ENCODE measurements at places on chromosomes 4 and X.

- DNase-seq: no peak
These were observed 54.8 kb upstream of the DCLK2 start for GRCh38 chr4:150023489-150023888.

DNA sequence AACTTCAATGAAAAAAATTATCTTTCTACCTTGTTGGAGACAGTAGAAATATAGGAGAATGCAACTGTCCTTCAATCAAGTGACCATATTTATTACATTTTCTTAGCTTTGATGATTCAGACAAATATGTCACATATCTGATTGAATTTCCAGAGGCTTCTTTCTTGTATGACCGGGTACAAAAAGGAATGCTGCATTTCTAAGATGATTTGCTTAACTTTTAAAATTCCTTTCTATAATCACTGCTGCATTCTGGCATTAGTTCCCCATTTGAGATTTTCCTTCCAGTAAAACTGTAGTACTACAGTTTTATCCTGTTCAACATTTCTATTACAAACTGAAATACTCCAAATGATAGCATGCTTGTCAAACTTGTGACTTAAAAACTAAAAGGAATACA, 5.2 kb downstream of the MFSD8 start:
- no peak for DNase-seq

- DNase-seq: no peak
These were observed 5.8 kb downstream of the MECP2 start for GRCh38 chrX:154091678-154092077.

DNA sequence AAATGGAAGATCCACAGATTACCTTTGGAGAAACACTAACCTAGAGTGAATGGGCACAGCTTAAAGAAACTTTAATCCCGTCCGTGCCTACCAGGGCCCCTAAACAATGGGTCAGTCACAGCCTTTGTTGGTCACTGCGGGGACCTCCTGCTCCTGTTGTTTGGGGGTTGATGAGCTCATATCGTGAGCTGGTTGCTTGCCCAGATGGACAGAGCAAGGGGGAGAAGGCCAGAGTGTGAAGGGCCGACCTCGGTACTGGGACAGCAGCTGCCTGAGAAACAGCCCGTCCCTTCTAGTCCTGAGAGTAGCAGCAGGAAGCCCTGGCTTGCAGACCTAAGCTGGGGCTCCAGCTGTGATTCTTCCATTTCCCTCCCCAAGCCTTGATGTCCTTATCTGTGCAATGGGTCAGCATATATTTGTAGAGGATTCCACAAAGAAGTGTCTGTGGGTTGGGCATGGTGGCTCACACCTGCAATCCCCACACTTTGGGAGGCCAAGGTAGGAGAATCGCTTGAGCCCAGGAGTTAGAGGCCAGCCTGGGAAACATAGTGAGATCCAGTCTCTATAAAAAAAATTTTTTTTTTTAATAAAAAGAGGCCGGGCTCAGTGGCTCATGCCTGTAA, 69.6 kb upstream of the SLC34A2 start:
- DNase-seq: no peak

GRCh38 chr4:18057821-18058533, 36.4 kb upstream of the LCORL start:
- DNase-seq: no peak

DNA sequence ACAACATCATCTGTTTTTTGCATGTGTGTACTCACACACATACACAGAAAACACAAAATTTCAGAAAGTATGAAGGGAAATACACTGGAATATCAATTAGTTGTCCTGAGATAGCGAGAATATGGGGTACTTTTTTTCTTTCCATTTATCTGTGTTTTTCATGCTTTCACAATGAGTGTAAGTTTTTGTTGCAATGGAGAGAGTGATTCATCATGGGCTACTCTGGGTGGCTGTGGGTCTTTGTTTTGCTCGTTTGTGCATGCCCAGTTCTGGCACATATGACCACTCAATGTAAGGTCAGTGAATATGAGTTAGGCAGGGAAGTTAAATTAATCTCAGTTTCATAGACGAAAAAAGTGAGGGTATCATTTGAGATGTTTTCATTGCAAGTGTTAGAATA, 26.9 kb downstream of the XK start:
- DNase-seq: no peak

GRCh38 chr4:27078934-27079455, 218.4 kb downstream of the STIM2 start:
- DNase-seq: no peak

DNA sequence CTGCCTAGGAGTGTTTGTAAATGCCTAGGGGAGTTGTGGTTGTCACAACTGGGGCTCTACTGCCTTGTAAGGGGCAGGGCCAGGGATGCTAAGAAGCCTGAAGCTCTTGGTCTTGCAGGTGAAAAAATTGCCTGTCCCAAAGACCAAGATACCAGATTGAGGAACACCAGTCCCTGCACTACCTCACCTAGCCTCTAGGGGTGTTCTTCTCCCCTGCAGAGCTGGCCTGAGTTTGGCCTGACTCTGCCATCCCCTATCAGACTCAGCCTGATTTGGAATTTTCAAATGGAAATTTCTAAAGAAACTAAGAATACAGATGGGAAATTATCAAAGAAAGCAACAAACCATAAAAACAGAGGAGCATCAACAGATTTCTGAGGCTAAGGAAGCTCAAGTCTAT, 90.4 kb downstream of the ZC4H2 start:
- DNase-seq: no peak

- DNase-seq: no peak
These were observed 3.9 kb upstream of the KLHL8 start for GRCh38 chr4:87224141-87224923.

GRCh38 chr4:122456231-122457116, at the start of gene IL2:
TSS of gene IL2 (minus strand) at chr4:122456725. CDS start at chr4:122456440, 285 bp downstream.
- DNase-seq: no peak

DNA sequence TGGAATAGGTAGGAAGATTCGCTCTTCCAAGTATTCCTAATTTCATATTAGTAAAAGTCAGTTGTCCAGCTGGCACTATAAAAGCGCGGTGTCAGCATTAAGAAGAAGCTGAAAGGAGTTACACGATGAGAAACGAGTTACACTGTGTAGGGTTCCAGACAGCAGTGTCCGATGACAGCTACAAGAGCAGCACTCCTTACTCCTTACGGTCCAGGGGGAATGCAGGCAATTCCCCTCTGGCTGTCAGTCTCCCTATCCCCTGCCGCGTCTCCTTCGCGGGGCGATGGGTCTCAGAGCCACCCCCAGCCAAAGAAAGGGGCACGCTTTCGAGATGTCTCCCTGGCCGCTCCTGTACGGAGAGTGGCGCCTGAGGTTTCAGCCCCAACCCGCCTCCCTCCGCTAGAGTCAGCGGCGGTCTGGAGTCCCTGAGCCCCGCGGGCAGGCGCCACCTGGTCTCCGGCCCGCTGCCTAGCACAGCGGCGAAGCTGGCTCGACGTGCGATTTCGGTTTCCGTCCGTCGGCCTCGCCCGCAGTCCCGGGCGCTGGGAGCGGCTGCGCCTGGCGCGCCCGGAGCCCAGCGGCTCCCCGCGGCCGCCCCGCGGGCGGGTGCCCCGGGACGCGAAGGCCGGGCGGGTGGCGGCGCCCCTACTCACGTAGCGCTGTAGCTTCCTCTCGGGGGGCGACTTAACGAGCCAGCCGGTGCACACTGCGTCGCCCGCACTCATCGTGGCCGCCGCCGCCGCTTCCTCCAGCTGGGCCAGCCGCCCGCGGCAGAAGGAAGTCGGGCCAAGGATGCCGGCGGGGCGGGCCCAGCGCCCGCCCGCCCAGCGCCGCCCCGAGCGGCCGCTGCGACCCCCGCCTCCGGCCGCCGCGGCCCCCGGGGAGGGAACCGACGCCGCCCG, at the start of gene GAB3:
TSS of gene GAB3 (minus strand) at position 777 of the 902 bp plus-strand sequence. CDS start at position 725, 52 bp downstream.
- DNase-seq: no peak

GRCh38 chrX:13064599-13065143, 20.3 kb upstream of the FAM9C start:
- DNase-seq: no peak
